ENCODE measurements at places on chromosomes 11 and 22.

DNA sequence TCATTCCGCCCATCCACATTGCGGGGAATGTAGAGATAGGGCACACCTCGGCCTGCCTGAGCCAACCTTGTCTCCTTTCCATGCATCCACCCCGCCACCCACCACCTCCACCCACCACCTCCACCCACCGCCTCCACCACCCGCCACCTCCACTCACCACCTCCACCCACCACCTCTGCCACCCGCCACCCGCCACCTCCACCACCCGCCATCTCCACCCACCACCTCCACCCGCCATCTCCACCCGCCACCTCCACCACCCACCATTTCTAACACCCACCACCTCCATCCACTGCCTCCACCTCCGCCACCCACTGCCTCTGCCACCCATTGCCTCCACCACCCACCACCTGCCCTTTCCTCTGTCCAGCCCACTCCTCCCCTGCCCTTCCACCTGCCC, 78.4 kb downstream of the IGLL1 start:
- no peak for DNase-seq

DNA sequence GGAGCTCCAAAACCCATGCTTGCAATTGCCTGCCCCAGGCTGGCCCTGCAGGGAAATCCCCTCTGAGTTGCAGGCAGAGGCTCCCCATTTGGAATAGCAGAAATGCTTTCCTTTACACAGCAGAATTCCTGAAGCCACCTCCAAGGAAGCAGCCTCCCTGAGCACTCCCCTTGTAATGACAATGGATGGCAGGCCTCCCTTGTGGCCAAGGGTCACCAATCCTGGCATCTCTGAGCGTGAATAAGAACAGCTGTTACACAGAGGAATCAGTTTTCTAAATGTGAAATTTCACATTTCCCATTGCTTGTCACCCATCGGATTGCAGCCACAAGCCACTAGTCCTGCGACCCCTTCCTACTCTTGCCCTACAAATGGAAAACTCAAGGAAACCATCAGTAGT, 107.6 kb downstream of the GALNT18 start:
- no peak for DNase-seq

GRCh38 chr11:28582506-28582905, 474.3 kb downstream of the METTL15 start:
- no peak for DNase-seq

GRCh38 chr11:108870373-108871020, 205.6 kb downstream of the DDX10 start:
- no peak for DNase-seq

- no peak for DNase-seq
Measured at GRCh38 chr11:122343210-122343609, 227.2 kb upstream of the BLID start.

GRCh38 chr11:9735236-9735635, 71.4 kb downstream of the SWAP70 start:
- no peak for DNase-seq

GRCh38 chr11:126833065-126833464, 167.5 kb downstream of the KIRREL3 start:
- DNase-seq = no peak

DNA sequence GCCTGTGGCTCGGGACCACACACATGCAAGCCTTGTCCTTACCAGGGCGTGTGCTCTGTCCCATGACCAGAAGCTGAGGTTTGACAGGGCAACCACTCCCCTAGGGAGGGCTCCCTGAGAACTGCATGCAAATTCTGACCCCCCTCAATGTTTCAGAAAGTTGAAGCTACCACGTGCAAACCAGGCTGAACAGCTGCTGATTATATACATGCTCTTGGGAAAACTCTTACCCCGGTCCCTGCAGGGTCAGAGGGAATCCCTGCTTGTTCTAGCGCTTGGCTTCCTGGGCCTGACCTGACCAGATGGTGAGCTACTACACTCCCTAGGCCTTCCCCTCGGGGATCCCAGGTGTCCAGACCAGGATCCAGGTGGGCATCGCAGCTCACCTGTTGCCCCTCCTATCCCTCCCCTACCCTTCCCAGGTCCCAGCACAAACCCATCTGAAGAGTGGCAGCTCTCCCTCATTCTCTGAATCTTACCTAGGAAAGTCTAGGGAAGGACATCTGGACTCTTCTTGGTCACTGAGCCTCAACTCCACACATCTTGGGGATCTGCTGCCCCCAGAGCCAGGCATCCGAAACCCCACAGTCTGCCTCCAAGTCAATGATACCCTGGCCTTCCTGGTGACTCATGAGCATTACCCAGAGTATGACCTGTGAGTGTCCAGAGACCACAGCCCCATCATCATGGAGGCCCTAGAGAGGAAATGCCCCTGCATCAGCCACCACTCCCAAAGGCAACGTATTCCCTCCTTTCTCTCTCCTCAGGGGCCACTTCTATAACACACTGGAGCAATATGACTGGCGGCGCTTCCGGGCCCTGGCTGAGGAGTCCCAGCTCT, 61.5 kb downstream of the BTG4 start:
- no peak for DNase-seq

GRCh38 chr11:98300719-98301118, 720.0 kb upstream of the CNTN5 start:
- DNase-seq = no peak

- DNase-seq = no peak
Measured at GRCh38 chr11:96642583-96642982, 252.8 kb downstream of the JRKL start.

DNA sequence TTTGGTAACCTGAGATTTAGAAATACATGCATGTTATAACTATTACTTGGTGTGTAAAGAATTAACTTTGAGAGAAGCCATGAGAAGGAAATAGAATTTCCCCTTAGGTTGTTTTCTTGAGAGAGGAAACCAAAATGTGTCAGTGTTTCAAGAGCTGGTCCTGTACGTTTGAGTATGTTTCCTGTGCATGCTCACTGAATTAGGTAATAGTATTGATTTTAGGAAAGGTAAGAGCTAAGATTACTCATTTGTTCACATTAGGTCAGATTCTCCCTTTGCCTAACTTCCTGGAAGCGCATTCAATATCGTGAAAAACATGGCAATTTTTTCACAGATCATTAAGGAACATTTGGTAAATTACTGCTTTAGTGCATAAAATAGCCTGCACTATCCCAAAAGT, 49.3 kb upstream of the RDX start:
- DNase-seq = no peak

- peak; percentile 79 for DNase-seq
Measured at GRCh38 chr11:46321757-46322156, 25.5 kb upstream of the DGKZ start.

DNA sequence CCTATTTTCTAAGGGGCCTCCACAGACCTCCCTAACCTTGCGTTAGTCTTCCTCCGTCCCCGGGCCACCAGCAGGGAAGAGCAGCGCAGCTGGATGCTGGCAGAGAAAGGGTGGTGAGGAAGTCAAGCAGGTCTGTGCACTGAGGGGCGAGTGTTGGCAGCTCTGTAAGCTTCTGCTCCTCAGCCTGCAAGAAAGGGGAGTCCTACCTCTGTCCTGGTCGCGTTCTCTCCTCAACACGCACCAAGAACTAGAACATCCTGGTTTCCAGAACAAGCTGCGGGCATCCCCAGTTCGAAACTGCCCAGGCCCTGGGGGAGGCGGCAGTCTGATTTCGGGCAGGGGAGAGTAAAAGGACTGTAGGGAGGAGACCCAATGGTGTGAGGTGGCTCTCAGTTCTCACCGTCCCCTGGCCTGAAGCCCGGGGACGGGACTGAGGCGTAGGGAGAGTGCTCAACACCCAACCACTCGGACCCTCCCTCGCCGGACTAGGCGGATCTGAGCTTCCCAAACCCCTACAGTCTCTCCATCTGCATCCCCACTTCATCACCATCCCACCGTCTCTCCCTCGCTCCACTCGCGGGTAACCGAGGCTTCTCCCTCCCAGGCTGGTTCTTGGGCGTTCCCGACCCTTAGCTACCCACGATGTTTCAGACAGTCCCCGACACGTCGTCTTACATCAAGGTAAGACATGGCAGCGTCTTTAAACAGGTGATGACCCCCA, 7.7 kb upstream of the FLI1 start:
- DNase-seq = no peak

DNA sequence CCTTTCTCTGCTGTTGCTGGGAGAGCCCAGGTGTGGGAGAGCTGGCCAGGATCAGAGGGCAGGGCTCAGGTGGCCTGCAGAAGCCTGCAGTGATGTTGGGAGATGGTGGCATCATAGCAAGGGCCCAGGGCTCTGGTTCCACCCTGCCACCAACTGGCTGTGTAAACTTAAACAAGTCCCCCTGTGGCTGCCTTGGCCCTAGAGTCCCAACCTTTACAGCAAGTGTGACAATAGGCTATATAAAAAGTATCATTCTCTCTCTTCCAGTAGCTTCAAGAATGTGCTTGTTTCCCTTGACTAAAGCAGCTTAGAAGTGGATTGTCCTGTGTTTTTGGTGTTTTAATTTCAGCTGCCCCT, 201.8 kb upstream of the E2F8 start:
- no peak for DNase-seq

- DNase-seq = no peak
Measured at GRCh38 chr22:44411226-44412135, 86.6 kb downstream of the RTL6 start.

- no peak for DNase-seq
Measured at GRCh38 chr22:24414523-24414922, 12.9 kb upstream of the ADORA2A start.

DNA sequence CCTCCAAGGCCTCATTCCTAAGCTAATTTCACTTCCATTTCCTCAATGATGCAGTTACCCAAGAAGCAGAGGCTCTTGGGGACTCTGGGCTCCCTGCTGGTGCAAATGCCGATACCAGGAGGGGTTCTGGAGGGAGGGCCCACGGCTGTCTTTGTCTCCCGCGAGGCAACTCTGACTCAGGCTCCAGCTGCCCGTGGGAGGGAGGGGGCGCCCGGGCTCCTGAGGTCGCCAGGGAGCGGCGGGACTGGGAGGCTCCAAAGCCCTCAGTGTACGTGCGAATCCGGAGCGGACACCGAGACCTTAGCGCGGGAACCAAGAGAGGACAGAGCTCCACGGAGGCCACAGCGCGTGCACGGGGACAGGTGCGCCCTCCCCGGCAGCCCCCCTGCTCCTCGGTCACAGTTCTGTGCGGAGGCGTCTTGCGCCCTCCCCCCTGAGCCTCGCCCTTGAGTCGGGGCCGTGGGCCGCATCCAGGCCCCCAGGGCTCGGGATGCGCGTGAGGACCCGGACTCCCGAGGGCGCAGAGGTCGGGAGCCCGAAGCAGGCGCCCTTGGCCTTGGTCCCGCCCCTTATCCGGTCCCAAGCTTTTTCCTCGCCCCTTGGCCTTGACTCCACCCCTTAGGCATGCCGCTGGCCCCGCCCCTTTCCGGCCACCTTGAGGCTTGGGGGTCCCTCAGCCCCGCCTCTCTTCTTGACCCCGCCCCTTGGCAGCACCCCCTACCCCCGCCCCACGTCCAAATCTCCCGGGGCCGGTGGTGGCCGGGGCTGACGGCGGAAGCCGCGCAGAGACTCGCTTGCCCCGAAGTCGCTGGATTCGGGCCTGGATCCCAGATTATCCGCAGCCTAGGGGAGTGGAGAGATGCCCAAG, 4.7 kb upstream of the SHISA8 start:
- DNase-seq = peak; percentile 79

DNA sequence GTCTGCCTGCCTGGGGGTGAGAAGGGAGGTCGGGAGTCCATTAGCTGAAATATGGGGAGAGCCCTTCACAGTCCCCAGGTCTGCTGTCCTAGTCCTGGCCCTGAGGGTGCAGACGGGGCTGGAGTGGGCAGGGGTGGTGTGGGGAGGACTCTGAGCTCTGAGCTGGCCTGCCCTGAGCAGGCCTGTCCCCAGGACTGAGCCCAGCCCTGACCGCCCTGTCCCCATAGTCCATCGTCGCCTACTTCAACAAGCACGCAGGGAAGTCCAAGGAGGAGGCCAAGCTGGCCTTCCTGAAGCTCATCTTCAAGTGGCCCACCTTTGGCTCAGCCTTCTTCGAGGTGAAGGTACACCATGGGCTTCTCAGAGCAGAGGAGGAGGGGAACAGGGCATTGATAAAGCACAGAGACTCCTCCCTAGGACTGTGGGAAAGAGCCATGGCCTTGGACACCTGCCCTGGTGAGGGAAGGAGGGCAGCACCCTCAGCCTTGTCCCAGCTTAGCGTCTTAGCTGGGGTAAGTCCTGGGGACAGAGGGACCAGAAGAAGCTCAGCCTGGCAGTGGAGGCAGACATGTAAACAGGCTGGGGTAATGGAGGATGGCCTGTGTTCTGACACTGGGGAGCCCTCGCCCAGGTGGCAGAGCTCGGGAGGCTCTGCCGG, 83.7 kb downstream of the MYO7A start:
- no peak for DNase-seq
